ENCODE measurements at places on chromosomes 1 and 21.

GRCh38 chr1:109322974-109323373 is 16.2 kb upstream of the MYBPHL start:
- no peak for DNase-seq

GRCh38 chr1:243335292-243335691 is 79.5 kb downstream of the SDCCAG8 start:
- no peak for DNase-seq

DNA sequence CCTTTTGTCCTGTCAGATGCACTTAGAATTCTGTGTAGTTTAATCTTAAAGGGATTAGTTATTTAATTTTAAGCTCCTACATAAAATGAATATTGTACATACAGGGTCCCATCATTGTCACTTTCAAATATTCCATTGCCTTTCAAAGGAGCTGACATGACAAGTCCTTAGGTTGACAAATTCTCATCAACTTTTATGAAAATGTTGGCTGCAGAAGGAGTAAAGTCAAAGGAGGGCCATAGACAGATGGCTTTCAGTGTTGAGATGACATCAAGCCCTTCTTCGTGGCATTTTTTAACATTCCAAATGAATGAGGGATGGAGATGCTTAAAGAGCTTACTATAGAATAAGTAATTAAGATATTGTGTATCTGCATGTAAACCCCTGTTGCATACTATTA is 15.4 kb downstream of the NFIA start:
- DNase-seq, result no peak

GRCh38 chr1:224727351-224728289 is 111.5 kb downstream of the CNIH3 start:
- DNase-seq, result no peak

DNA sequence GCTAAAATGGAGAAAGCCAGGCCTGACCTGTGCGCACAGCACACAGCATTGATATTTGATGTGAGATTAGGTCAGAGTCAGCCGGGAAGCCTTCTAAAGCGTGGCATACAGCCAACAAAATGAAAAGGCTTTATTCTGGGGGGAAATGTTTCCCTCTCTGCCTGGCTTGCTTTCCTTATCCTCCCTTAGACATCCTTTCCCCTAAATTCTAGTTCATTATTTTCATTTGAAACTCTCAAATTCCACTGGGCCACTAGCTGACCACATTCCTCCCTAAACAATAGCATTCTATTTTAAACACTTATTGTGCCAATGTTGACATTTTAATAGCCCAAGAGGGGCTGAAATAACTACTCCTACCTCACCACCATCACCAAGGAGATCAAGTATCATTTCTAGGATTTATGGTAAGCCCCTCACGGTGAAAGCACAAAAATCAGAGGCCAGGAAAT is 49.4 kb downstream of the LEPR start:
- no peak for DNase-seq

DNA sequence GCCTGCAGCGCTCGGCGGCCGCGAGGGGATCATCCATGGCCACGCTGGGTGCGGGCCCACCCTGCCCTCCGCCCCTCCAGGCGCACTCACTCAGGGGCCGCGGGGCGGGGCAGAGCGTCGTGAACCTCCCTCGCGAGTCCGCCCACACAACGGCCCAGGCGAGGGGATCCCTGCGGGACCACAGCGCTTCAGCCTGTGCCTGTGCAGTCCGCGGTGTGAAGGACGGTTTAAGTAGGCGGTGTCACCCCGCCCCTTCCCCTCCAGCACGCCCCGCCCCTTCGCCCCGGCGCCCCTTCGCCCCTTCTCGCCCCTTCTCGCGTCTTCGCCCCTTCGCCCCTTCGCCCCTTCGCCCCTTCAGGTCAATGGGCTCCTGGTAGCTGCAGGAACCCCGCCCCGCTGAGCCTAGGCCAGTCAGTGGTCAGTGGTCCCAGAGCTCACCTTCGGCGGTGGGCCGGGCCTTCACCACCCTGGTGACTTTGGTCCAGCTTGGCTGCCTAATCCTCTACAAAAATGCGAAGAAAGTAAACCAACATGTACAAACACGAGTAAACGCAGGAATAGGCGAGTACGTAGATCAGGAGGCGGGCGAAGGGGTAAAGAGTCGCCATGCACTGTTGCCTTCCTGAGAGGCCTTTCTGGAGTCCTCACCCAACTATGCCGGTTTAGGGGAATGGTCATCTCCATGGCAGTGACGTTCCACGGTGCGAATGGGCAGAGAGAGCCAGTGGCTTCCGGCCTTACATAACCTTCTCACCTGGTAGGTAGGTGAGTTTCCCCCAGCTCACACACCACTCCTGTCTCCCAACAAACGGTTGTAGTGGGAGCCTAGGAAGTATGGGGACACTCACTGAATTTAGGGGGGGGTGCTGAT is 19.6 kb upstream of the DMRTB1 start:
- no peak for DNase-seq

GRCh38 chr1:229535230-229535629 is 23.3 kb downstream of the ABCB10 start:
- DNase-seq, result no peak

- no peak for DNase-seq
Measured at GRCh38 chr1:218494449-218494852, 149.3 kb downstream of the TGFB2 start.

DNA sequence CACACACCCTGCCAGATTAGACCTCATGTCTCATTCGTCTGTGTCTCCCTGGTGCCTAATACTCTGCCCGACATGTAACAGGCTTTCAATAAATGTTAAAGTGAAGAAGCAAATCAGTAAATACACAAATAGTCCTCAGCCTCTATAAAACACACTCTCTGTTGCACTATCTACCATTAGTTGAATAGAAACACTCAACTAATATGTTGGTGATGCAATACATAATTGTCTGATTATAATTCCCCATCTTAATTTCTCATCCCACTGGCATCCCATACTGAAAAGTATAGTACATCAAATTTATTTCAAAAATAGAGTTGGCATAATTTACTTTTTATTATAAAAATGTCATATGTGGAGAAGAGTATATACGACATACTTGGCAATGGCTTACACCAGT is 162.4 kb downstream of the PAPPA2 start:
- no peak for DNase-seq

DNA sequence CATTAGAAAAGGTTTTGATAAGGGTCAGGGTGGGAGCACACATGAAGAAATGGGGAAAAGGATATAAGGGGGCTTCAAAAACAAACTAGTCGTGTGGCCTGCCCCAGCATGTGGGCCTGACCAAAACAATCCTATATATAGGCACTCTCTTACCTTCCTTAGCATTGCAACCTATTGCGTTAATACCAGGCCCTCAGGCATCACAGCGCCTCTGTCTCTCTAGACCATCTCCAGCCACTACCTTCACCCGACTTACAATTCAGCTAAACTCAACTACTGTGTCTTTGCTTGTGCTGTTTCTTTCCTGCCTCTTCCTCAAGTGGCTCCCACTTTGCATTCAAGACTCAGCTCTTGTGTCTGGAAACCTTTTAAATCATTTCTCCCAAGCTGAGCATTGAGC is 47.0 kb upstream of the GJA5 start:
- DNase-seq, result no peak

DNA sequence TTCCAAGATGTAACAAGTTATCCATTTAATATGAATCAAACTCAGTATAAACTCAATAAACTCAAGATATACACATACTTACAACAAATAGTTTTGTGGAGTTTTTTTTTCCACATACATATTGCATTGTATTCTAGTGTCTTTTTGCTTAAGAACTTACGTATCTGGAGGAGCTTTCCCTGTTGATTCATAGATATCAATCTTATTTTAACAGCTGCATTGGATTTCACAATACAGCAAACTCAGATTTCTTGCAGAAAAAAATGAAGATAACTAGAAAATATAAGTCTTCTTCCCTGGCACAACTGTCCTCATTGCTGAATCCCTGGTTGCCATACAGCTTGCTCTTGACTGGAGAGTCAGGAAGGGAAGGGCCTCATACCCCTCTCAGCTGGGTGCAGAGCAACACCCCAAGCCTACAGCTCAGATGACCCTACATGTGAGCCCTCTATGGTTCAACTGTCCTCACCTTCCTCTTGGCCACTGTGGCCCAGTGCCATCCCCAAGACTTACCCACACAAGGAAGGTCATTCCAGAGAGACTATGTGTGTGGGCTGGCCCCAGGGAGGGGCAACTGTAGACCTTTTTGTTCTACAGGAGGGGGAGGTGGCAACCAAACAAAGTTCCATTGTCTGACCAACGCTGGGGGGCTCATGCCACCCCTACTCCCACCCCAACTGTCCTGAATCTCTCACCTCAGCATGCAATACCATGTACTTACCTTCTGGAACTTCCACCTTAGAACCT is 1.7 kb downstream of the MPZ start:
- no peak for DNase-seq

GRCh38 chr1:80021891-80022290 is 1015.4 kb upstream of the ADGRL4 start:
- no peak for DNase-seq

GRCh38 chr1:238129677-238130076 is 239.0 kb upstream of the ZP4 start:
- no peak for DNase-seq

DNA sequence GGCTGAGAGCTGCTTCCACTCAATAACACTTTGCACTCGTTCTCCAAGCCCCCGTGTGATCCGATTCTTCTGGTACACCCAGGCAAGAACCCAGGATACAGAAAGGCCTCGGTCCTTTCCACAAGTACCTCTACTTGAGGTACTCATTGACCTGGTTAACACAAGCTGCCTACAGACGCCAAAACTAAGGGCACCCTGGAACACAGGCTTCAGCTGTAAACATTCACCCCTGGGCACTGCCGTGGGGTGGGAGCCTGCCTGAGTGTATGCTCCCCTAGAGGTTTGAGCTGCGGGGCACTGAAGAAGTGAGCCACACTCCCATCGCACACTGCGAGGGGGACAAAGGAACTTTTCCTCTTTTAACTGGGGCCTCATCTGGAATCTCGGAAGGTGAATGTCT is 30.5 kb downstream of the LRRC3 start:
- no peak for DNase-seq

DNA sequence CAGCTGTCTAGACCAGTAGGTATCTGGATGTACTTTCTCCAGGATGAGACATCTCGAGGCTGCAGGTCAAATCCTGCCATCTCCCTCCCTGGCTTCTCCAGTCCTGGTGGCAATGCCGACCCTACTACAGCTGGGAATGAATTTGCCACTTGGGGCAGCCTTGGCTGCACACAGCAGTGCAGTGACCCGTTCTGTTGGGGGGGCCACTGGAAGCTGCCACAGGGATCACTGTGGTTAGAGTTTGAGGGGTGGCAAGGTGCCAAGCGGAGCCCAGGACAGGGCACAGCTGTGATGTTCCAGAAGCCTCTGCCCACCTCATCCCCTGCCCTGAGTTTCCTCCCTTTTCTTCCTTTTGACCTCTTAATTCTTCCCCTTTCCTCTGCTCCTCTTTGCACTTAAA is 17.1 kb downstream of the COL6A2 start:
- no peak for DNase-seq

DNA sequence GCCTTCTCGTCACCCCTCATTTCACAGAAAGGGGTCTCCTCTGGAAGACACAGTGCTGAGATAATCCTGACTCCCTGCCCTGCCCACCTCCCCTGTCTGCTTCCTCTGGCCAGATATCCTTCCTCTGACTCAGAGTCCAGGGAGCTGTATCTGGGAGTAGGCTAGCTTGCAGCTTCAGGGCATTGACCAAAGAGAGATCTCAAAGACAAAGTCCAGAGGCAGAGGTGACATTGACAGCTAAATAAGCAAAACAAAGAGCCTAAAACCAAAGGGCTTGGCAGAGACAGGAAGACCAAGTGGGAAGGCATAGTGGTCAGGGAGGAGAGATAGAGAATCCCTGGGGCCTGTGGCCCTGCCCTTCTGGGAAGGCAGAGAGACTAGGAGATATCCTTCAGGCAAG is 64.9 kb downstream of the TNR start:
- DNase-seq, result no peak

GRCh38 chr1:31693231-31693630 is 10.6 kb downstream of the COL16A1 start:
- no peak for DNase-seq

- DNase-seq, result no peak
Measured at GRCh38 chr1:42952303-42953001, 6.2 kb downstream of the SLC2A1 start.

- DNase-seq, result no peak
Measured at GRCh38 chr1:96510391-96510790, 211.2 kb upstream of the PTBP2 start.

- no peak for DNase-seq
Measured at GRCh38 chr1:110893908-110894490, 21.1 kb downstream of the CD53 start.

GRCh38 chr1:223246476-223247112 is 103.5 kb upstream of the TLR5 start:
- DNase-seq, result no peak

DNA sequence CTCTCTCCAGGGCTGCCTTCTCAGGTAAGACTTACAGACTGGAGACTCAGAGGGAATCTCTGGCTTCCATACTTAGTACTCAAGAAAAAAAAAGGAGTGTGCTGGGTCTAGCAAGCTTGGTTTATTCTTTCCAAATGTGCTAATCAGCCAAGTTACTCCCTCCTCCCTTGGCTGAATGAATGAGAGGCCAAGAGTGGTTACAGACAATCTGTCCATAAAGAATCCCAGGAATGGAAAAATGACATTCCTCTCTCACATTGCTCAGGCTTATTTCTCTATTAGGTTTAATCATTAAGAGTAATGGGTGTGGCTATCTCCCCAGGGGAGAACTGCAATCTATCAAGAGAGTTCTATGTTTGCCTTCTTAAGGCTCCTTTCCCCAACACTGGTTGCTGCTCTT is 547.3 kb upstream of the PLXNA2 start:
- DNase-seq, result no peak

DNA sequence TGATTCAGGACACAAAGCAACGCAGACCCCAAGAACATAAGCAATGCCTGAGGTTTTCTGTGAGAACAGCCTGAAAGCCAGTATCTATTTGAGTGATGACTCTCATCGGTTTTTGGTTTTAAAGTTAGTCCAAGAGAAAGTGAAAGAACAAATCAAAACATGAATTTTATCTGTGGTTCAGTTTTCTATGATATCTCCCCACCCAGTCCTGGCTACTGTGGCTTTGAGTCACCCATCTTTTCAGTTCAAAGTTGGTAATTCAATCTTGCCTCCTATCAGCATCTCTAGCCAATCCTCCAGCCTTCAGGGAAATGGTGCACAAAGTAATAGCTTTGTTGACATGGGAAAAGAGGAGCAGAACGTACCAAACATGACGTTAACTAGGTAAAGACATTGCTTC is 40.5 kb upstream of the KRTAP19-8 start:
- no peak for DNase-seq

DNA sequence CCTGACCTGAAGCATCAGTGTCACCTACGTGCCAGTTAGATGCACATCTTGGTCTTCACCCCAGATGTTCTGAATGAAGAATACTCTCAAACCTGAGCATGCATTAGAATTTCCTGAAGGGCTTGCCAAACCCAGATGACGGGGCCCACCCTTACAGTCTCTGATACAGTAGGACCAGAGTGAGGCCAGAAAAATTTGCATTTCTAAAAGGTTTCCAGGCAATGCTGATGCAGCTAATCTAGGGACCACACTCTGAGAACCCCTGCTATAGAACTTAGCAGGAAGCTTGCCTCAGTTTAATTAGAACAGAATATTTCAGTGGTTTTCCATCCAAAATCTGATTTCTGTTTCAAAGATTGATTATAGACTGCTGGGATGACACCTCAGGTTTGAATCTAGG is 9.9 kb upstream of the CTBS start:
- DNase-seq, result no peak
